Gastrocnemius medialis (tissue), 4 donors: ENCODE measurements at places on chromosomes 6 and 20.

GRCh38 chr6:84908304-84908904 lies 144.0 kb upstream of the TBX18 start:
- no peak for DNase-seq

DNA sequence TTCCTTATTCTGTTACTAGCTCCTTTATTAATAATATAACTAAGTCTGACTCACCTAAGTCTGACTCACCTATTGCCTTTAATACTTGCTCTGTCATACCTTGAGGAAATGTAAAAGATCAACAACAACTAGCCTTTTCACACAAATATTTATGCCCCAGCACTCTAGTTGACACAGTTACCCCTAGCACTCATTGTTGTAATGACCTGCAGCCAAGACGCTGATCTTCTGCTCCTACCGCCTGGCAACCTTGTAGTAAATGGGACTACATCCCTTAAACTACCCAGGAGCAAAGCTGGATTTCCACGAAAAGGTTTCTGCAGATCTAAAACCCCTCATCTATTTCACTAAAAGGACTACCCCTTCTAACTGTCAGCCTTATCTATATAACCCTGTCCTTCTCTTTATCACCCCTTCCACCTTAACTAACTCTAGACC lies 90.0 kb downstream of the PLG start:
- no peak for DNase-seq

GRCh38 chr6:150202934-150203333 lies 60.1 kb downstream of the PPP1R14C start:
- DNase-seq: no peak

DNA sequence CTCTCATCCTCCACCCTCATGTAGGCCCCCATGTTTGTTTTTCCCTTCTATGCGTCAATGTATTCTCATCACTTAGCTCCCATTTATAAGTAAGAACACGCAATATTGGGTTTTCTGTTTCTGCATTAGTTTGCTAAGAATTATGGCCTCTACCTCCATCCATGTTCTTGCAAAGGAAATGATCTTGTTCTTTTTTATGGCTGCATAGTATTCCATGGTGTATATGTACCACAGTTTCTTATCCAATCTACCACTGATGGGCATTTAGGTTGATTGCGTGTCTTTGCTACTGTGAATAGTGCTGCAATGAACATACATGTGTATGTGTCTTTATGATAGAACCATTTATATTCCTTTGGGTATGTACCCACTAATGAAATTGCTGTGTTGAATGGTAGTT lies 200.0 kb downstream of the ADGRG6 start:
- no peak for DNase-seq

GRCh38 chr6:110654096-110654820 lies 161.0 kb downstream of the CDK19 start:
- DNase-seq: no peak

- no peak for DNase-seq
Observed at GRCh38 chr20:7383216-7383615, 557.0 kb downstream of the HAO1 start.

DNA sequence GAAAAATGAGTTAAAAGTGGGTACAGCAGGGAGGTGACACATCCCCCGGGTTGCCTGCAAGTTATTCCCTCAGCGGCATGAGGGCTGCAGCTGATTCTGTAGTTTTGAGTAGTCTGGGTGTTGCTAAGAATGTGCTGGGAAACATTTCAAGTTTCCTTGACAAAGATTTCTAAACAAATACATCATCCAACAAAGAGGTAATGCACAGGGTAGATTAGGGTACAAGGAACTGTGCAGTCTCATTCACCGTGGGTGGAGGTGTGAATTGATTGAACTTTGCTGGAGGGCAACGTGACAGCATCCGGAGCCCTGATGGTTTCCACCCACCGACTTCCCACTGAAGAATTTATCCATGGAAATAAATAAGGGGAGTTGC lies 21.8 kb downstream of the CASS4 start:
- no peak for DNase-seq

DNA sequence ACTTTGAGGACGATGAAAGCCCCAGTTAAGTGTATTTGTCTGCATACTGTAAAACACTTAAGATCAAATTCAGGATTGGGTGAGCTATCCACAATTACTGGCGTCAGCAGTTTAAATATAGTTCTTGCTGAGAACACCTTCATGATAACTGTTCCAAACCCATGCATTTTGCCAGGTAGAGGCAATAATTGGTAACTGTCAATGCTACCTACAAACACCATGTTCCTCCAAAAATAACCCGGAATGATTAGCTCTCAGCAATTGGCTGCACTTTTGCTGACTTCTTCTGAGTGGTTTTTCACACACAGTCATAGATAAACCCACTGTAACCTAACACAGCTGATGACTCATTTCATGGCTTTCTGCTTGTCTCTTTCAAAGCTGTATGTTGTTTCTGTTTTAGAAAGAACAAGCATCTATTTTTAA lies 1358.6 kb upstream of the GJE1 start:
- no peak for DNase-seq

- DNase-seq: no peak
Observed at GRCh38 chr20:33578510-33578909, 83.6 kb upstream of the C20orf144 start.

GRCh38 chr20:63536241-63536977 lies 767 bp downstream of the PTK6 start:
- no peak for DNase-seq

DNA sequence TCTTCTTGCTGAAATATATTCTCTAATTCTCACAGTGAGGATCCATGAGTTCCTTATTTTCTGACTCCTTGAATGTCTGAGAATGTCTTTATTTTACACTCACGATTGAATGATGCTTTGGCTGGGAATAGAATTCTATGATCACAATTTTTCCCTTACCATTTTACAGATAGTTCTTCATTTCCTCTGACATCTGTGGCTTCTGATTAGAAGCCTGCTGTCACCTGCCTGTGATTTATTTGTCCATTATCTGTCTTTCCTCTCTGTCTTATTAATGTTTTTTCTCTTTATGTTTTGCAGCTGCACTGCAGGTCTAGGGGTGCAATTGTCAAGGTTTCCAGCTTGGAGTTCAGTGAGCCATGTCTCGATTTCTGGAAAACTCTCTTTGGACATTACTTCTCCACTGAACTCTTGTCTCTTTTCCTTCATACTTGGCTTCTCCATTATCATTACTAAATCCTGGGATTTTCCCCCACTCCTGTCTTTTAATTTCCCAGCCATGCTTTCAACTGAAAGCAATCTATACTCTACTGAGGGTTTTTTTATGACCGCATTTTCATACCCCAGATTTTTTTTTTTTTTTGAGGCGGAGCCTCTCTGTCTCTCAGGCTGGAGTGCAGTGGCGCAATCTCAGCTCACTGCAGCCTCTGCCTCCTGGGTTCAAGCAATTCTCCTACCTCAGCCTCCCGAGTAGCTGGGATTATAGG lies 121.2 kb upstream of the PRND start:
- DNase-seq: no peak

DNA sequence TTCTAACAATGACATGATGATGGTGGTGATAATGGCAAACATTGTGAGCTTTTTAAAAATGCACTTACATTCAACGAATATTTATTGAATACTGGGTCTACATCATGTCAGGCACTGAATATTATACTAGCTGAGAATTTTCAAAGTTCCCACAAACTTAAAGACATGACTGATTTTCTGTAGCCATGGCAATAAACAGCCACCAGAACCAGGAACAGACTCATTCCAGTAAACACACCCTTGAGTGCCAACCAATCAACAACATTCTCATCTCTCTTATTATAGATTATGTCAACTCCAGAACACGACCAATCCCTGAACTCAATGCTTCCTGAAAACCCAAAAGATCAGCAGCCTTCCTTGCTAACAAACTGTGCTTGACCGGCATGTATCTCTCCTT lies 212.4 kb upstream of the RUNX2 start:
- DNase-seq: no peak

DNA sequence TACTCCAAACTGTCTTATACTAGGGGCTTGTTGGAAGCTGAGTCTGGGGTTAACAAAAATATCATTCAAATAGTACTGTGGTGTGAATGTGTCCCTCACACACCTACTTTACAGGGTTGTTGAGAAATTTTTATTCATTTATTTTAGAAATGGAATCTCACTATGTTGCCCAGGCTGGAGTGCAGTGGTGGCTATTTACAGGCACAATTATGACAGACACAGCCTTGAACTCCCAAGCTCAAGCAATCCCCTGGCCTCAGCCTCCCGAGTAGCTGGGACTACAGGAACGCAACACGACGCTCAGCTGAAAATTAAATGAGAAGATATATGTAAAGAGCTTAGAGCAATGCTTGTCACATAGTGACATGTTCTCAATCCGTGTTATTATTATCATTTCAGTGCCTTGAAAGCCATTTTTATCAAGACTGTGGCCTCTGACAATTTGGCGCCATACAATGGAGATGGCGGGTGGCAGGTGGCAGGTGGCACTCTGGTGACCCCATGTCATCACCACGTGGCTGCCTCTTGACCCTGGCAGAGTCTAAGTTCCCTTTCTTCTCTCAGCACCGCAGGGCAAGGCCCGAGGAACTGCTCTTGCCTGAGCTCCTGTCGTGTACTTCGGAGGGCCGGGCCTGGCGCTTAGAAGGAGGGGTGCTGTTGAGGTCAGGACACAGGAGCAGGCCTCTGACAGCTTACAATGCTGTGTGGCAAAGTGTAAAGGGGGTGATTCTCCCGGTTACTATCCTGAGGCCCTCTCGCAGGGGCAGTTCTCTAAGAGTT lies 64.5 kb downstream of the STX11 start:
- DNase-seq: no peak

GRCh38 chr6:11064836-11065235 lies 20.7 kb upstream of the ELOVL2 start:
- no peak for DNase-seq
